NCI-H2171 (cell line): ENCODE measurements at places on chromosomes 16 and 17.
A peak's percentile ranks its signal among the peaks of the same experiment; 100 is the strongest.

- DNase-seq = peak; percentile 11
These were observed 16.0 kb downstream of the RNF43 start for GRCh38 chr17:58401287-58401686.

DNA sequence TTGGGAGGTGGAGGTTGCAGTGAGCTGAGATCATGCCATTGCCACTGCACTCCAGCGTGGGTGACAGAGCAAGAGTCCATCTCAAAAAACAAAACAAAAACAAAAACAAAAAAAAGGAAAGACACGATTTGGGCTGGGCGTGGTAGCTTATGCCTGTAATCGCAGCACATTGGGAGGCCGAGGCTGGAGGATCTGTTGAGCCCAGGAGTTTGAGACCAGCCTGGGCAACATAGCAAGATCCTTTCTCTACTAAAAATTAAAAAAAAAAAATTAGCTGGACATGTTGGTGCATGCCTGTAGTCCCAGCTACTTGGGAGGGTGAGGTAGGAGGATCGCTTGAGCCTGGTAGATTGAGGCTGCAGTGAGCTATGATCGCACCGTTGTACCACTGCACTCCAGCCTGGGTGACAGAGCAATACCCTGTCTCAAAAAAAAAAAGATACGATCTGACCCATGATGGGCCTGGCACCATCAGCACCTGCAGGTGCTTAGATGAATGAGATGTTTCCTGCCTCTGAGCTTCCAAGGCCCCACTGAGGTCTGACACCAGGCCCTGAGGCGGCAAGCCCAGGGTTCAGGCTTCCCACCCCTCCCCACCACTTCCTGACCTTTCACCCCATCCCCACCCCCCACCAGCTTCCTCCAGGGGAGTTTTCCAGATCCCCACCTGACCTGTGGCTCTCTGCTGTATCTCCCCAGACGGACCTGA, 21.7 kb downstream of the ATP2A1 start:
- no peak for DNase-seq

DNA sequence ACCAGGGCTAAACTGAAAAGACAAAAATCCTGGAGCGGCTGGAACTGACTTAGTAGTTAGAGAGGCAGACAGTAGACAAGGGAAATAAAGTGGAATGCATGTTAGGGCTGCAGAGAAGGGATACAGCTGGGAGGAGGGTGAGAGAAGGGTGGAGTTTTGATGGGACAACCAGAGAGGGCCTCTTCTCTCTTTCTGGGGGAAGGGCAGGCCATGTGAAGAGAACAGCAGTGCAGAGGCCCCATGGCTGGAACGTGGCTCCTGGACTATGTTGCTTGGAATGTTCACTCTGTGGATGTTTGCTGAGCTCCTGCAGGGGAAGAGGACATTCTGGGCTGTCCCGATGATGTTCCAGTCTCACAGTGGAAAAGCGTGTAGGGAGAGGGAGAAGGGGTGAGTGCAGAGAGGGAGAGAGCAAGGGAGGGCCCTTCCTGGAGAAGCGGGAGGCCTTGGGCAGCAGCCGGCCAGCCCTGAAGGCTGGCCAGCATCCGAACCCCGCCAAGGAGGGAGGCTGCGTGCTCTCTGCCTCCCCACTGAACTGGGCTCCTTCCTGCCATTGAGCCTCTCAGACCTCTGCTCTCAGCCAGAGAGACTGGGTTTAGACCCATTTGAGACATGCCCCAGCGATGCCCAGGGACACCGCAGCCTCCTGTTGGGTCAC, 33.1 kb upstream of the GSE1 start:
- DNase-seq = no peak

DNA sequence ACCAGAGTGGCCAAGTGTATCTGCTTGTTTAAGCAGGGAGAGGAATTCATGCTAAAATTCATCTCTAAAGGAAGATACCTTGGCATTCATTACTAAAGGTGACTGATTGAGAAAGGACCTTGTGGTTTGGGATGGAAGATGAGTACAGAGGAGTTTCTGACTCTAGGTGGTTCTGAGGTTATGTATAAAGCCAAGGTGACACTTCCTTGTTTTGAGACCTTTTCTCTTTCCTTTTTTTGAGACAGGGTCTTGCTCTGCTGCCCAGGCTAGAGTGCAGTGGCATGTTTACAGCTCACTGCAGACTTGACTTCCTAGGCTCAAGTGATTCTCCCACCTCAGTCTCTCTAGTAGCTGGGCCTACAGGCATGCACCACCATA, 9.1 kb downstream of the ABHD15 start:
- DNase-seq = no peak

- DNase-seq = no peak
These were observed 28.9 kb downstream of the SLC7A5 start for GRCh38 chr16:87840271-87840978.

- DNase-seq = no peak
These were observed 82.4 kb downstream of the NDE1 start for GRCh38 chr16:15732416-15732815.

GRCh38 chr17:59160157-59161025, 4.8 kb downstream of the PRR11 start:
- no peak for DNase-seq

GRCh38 chr17:19719355-19720209, 3.2 kb upstream of the SLC47A2 start:
- no peak for DNase-seq

GRCh38 chr17:69232650-69233049, 4.0 kb upstream of the ABCA10 start:
- no peak for DNase-seq
